T-helper 9 cell (primary cell): ENCODE measurements at places on chromosomes 3 and 15.

DNA sequence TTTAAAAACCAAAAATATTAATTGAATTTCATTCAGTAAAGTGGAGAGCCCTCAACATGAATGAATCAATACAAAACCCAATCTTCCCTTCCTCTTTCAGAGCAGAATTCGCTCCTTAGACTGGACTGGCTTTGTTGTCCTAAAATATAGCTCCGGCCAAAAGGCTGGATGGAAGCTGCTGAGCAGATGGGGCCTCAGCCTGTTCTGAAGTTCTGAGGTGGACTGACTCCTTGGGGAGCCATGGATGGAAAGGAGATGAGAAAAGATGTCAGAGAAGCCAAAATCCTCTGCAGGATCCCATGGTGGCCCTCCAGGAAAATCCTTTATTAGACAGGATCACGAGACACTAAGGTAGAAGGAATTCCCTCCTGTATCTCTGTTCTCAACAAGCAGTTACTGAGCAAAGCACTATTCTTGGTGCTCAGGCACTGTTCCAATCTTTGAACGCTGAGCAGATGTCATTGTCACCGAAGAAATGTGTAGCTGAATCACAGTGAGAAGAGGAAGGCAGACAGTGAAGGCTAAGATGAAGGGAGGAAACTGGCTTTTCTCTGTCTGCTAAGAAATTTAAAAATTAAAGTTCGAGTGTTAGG lies 122.0 kb downstream of the SEMA6D start:
- no peak for DNase-seq

GRCh38 chr15:55661428-55661827 lies 73.3 kb upstream of the PYGO1 start:
- DNase-seq, result no peak

DNA sequence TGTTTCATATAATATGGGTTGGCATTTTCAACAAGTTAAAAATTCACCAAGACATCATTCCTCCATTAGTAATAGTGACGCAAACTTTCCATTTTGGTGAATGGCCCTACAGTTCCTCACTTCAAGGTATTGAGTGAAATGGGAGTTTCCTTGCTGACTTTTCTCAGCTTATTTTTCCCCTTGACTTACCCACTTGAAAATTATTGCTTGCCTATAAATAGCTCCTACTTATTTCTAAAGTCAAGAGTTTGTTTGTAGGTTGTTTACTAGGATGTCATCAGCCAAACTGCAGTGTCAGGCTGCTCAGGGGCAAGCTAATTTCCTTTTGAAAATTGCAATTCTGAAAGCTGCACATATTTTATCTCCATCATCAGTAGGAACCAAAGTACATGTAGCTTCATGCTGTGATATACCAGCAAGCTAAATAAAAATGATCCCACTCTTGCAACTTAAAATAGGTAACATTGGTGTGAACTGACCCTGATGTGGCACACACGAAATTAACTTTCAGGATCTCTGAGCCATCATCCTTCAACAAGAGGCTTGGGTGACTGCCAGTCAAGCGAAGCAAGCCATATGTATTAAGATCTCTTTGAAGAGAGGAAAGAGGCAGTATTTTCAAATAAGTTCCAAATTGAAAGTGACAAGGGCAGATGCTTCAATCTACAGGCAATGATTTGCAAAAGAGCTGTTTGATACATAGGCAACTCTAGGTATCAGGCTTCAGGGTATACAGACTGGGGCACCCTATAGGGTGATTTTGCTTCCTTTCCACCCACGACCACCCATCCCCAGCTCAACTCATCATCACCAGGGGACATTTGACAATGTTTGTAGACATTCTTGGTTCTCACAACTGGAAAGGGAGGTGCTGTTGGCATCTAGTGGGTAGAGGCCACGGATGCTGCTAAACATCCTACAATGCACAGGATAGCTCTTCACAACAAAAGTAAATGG lies 66.8 kb upstream of the RASGRP1 start:
- no peak for DNase-seq

GRCh38 chr3:148697306-148698189 lies at the start of gene AGTR1:
Gene AGTR1, plus strand, starts transcription at chr3:148697903. Its CDS starts 43,133 bp downstream, at chr3:148741036.
- no peak for DNase-seq

- no peak for DNase-seq
Observed at GRCh38 chr15:98719137-98719740, 70.9 kb downstream of the IGF1R start.

- DNase-seq, result no peak
Observed at GRCh38 chr15:48393645-48394506, 62.6 kb downstream of the DUT start.

GRCh38 chr3:159800434-159801155 lies 188.0 kb upstream of the IL12A start:
- no peak for DNase-seq

- DNase-seq, result no peak
Observed at GRCh38 chr15:39538936-39539335, 41.9 kb upstream of the THBS1 start.

DNA sequence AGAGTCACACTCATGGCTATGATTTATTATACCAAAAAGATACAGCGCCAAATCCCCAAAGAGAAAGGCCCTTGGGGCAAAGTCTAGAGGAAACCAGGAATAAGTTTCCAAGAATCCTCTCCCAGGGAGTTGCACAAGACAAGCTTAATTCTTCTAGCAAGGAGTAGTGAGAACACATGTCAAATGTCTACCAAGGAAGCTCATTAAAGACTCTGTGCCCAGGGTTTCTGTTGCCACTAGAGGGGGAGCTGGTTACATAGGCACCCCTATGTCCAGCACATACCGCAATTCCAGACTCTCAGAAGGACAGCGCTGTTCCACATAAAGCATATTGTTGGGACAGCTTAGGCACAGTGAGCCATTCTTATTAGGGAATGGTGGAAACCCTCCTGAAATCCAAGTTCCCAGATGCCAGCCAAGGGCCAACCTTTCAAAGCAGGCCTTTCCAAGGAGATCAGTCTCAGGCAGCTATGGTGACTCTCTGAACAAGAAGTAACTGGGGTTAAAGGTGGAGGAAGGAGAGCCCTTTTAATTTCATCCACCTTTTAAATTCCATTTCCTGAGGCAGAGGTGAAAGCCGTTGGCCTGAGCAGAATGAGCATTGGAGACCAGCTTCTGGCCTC lies 194.2 kb downstream of the UACA start:
- DNase-seq, result no peak

GRCh38 chr3:124478830-124479229 lies 251.4 kb upstream of the UMPS start:
- DNase-seq, result no peak

DNA sequence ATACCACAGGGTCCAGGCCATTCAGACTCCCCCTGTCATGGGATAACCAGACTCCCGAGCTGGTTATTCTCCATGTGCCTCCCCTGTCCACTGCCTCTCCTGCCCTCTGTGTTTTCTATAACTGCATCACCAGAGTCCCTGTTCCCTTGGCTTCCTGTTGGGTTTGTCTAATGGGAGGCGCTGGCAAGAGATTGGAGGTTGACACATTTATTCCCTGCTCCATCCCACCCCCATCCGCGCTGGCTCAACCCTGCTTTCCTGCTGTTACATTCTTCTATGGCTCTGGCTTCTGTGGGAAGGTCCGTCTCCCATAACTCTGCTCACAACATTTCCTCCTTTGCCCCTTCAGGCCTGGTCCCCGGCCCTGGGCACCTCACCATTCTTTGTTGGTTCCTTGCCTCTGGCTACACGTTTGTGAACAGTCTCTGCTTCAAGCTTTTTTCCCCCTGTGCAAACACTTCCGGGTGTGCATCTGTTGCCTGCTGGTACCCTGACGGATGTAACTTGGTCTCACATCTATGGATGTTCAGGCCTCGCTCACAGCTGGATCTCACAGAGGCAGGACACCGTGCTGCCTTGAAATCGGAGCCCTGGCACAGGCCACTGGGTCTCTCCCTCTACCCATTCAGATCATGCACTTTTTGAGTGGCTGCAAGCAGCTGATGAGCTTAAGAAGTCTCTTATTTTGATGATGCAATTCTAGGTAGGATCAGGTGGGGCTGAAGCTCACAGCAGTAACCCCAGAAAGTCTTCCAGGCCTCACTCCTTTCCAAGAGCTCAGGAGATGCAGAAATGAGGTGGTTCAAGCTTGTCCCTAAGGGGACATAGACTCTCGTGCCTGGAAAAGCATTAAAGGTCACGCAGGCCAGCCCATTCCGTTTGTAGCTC lies 68.6 kb upstream of the ATP13A3 start:
- DNase-seq, result no peak

DNA sequence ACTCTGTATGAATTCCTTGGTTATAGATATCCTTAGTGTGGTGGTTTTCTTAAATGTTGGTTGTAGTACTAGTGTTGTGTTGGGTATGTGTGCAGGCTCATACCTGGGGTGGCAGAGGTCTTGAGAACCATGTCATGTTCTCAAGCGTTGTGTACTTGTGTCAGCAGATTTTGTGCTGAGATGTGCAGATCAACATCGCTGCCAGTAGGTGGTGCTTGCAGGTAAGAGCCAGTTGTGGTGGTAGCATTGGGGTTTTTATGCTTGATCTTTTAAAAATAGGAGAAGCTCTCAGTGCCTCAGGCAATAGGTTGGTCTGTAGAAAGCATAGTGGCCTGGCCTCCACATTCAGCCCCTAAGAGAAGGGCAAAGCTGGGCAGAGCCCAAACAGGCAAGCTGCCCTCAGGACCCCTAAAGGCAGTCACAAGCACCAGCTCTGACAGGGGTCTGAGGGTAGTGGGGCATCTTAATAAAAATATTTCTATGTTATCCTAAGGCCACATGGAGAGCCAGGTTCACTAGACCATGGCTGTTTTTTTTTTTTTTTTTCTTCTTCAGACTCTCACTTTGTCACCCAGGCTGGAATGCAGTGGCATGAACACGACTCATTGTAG lies 164.0 kb downstream of the IL20RB start:
- DNase-seq, result no peak

DNA sequence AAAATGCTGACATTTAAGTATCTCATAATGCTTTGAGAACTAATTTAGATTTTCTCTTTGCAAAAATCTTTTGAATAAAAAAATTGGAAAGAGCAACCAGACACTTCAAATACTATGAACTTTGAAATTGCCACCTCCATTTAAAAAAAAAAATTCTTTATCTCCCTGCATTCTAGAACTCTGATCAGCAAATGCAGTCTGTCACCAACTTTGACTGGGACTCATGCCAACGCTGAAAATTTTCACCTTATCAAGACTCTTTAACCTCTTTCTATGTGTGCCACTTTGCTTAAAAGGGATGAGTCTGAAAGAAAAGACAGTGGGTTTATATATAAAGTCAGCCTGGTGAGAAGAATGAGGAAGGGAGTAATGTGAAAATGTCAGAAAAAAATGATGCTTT lies 191.2 kb upstream of the ARPP21 start:
- no peak for DNase-seq

DNA sequence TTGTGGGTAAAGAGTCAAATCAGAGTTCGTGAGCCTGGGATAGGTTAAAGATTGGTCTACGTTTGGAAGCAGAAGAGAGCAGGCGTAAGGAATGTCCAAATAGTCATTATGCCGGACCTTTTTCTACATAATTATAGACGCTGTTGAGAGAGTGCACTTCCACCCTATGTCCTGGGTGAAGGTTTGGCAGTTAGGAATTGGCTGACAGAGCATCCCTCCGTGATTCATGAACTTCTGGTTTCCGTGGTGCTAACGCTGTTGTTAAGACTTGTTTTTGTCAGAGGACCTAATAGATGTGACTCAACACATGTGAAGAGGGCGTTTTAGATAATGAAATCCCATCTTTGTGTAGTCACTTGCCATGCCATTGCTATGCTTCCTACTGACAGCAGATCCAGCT lies 1.1 kb downstream of the EAF1 start:
- DNase-seq, result no peak

DNA sequence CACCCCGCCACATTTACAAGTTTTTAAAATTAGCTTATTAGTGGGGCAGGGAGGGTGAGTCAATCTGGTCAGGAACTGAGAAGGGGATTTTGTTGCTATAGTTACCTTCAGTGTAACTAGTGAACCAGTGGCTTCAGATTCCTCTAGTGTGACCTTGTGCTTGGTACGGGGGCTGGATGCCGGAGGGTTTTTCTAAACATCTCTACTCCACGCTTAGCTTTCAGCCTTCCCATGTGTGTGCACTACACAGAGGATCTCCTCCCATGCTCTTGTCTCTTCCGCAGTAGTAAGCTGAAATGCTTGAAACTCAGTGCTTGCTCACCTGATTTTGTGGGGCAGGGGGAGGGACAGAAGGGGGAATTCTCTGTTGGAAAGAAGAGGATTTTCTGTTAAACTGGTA lies 67.9 kb upstream of the AKAP13 start:
- DNase-seq, result no peak

- no peak for DNase-seq
Observed at GRCh38 chr15:67444100-67444499, 76.8 kb upstream of the C15orf61 start.

GRCh38 chr15:36603987-36604386 lies 24.6 kb downstream of the CDIN1 start:
- no peak for DNase-seq

DNA sequence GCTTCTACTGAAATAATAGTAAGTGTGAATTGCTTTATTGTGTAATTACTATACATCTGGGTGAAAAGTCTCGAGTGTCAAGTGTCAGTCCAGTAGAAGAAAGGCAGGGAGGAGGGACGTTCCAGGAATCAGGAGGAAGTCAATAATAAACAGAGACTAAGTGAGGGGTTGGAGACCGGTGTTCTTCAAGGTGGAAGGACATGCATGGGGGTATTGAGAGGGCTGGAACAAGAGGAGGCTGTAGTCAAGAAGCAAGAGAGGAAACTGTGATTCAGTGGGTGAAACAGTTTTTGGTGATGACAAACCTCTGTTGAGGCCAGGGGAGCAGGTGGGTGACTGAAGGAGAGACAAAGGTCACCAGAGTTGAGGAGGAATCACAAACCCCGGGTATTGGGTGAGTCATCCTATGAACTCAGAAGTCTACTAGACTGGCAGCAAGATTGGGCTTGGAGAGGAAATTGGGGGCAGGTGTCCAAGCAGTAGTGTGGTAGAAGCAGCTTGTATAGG lies 11.6 kb upstream of the SCAMP5 start:
- DNase-seq, result no peak

- no peak for DNase-seq
Observed at GRCh38 chr3:124686028-124686670, 44.1 kb upstream of the UMPS start.

GRCh38 chr15:100740138-100740537 lies 137.7 kb downstream of the ASB7 start:
- no peak for DNase-seq

DNA sequence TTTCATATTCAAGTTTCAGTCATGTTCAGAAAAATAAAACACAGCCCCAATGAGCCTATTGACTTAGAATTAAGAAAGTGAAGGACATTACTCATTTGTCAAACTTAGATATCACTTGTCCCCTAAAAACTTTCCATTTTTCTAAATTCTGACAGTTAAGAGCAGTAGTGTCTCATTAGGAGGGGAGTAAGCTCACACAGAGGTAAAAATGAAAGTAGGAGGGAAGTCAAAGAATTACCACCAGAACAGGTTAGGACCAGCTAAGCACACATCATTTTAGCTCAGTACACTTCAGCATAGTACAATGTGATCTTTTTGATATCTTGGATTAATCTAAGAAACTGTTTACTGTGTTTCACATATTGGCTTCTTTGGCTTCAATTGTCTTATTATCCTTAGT lies 64.3 kb downstream of the OSTN start:
- no peak for DNase-seq

DNA sequence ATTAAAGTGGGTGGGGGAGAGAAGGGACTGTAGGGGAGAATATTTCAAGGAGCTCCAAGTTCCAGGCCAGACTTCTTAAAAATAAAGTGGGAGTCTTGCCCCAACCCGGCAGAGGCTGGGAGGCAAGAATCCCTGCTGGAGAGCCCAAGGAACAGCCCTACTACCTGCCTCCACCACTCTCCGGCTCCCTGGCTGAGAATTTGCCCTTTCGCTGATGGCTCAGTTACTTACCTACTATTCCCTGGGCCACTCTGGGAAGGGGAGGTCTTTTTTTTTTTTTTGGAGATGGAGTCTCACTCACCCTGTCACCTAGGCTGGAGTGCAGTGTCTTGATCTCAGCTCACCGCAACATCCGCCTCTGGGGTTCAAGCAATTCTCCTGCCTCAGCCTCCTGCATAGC lies 15.5 kb downstream of the MYL3 start:
- no peak for DNase-seq
